DND-41 (cell line): ENCODE measurements at places on chromosomes 16 and 17.

DNA sequence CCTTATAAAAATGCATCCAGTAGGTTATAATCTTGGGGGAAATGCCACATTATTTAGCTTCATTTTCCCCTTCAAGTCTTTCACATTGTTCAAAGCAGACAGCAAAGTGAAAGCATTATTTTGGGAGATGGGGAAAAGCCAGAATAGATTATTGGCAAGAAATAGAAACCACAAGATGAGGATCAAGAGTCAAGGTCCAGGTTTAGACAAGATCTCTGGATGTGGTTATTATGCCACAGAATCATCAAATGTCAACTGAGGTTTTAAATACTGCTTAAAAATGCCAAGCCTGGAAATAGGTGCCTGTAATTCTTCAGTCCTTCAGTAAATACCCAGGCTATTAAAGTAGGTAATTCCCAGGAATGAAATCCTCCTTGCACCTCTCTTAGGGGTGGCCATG is 65.1 kb upstream of the ALOX12 start:
- no peak for DNase-seq

- no peak for DNase-seq
These were observed 5.6 kb downstream of the GNG13 start for GRCh38 chr16:794853-795466.

- DNase-seq = no peak
These were observed 7.6 kb upstream of the PHKG2 start for GRCh38 chr16:30740364-30741251.

GRCh38 chr16:23771027-23771426 is 16.2 kb downstream of the CHP2 start:
- DNase-seq = no peak

GRCh38 chr17:32960815-32961214 is 30.8 kb upstream of the SPACA3 start:
- DNase-seq = no peak

GRCh38 chr16:11478431-11479119 is 108.1 kb downstream of the LITAF start:
- no peak for DNase-seq
